ENCODE measurements at places on chromosomes 1 and 21.

DNA sequence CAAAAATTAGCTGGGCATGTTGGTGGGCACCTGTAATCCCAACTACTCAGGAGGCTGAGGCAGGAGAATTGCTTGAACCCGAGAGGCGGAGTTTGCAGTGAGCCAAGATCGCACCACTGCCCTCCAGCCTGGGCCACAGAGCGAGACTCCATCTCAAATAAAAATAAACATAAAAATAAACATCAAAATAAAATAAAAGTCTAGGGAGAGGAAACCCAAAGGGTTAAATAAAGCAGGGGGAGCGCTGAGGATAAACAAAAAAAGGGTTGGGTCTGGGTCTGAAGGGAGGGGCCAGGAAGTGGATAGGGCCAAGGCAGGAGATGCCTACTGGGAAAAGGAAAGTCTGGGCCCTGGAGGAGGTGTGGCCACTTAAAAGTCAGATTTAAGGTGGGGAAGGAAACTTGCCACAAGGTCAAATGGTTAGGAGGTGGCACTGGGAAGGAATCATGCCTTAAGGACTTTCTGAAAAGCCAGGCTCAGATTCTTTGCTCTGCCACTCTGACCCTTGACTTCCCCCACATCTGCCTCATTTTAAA lies 150.0 kb downstream of the ADSS2 start:
- DNase-seq, result no peak

DNA sequence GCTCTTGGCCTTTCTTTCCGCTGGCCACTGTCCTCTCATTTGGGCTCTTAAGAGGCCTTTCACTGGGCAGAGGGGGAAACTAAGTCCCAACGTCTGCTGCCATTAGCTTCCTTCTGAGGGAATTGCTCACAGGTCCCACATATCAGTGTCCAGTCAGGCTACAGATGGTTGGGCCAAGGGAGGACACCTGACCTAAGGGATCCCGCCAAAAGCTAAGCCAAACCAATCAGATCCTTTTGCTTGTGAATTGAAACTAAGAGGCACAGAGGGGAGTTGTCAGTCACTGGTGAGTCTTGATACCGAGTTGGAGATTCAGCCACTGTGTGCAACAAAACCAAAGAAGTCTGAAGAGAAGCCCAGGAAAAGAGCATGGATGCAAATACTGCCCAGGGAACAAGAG lies 5.7 kb upstream of the NT5C1A start:
- no peak for DNase-seq

DNA sequence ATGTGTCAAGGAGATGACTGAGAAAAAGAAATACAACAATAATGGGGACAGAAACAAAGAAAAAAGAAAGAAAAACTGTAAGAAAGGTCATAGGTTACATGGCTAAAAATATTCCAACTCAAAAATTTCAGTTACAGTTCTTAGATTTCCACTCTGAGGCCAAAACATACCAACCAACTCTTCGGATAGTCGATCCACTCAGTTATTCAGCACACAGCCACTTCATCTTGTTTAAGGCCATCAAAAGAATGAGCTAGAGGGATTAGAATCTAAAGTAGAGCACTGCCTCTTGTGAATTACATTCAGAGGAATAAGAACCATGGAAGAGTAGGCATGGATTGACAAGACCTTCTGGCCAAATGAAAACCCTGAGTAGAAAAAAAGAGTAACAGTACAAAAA lies 277.0 kb downstream of the MRPL39 start:
- DNase-seq, result no peak

GRCh38 chr1:179978199-179979079 lies 23.8 kb downstream of the CEP350 start:
- no peak for DNase-seq

- DNase-seq, result no peak
Observed at GRCh38 chr1:235919833-235920441, 53.2 kb upstream of the LYST start.

DNA sequence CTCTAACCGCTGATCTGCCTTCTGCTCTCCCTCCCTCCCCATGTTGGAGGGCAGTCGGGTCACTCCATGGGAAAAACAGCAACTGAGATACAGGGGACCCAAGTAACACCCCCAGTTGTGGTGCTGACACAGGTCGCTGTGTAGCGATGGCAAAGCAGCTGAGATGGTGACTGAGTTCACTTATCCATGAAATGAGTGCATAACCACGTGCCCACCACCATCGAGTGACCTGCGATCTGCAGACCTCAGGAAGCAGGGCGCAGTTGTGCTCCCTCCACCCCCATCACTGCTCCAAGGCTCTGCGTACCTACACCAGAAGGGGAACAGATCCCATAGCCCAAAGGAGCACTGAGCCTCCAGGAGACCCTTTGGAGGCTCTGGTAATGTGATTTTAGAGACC lies 31.1 kb downstream of the KCNN3 start:
- no peak for DNase-seq

- no peak for DNase-seq
Observed at GRCh38 chr21:41547111-41547510, 39.2 kb upstream of the TMPRSS2 start.

- DNase-seq, result no peak
Observed at GRCh38 chr1:59044535-59045121, 252.3 kb upstream of the FGGY start.

GRCh38 chr1:31955917-31956736 lies 18.0 kb upstream of the PTP4A2 start:
- DNase-seq, result no peak

GRCh38 chr1:241269116-241269515 lies 87.9 kb downstream of the RGS7 start:
- peak; percentile 24 for DNase-seq

DNA sequence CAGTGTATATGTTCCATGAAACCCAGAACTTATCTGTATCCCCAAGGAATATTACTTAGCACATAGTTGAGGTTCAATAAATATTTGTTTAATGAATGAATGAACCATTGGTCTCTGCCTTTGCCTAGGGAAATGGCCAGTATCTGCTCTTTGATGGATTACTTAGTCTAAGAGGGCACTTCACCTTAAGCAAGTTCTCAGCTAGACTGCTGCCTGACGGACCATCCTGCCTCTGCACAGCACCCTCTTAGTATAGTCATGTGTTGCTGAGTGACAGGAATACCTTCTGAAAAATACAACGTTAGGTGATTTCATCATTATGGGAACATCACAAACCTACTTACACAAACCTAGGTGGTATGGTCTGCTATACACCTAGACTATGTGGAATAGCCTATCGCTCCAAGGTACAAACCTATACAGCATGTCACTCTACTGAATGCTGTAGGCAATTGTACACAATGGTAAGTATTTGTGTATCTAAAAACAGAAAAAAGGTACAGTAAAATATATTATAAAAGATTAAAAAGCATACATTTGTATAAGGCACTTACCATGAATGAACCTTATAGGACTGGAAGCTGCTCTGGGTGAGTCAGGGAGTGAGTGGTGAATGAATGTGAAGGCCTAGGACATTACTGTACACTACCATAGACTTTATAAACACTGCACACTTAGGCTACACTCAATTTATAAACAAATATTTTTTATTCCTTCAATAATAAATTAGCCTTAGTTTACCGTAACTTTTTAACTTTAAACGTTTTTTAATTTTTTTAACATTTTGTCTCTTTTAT lies 83.7 kb upstream of the LRRC8D start:
- no peak for DNase-seq

DNA sequence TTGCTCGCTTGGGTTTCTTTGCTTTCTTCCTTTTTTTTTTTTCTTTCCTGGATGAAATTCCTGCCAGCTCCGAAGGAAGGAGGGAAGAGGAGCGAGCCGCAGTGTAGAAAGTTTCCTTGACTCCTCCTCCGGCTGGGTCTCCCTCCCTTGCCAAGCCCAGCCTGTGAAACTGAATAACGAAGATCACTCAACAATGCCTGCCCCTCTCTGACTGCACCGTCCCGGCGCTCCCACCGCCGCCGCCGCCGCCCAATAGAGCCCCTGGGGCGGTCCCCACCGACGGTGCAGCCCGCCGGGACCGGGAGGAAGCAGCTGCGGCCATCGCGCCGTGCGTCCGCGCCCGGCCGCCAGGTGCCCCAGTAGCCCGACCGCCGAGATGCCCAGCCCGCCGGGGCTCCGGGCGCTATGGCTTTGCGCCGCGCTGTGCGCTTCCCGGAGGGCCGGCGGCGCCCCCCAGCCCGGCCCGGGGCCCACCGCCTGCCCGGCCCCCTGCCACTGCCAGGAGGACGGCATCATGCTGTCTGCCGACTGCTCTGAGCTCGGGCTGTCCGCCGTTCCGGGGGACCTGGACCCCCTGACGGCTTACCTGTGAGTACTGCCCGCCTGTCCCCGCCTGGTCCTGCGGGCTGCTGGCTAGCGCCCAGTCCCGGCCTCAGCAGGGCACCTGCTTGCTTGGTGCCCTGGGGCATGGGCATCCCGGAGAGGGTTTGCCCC lies at the start of gene LGR6:
LGR6 (plus strand) TSS at position 186 of the 714 bp plus-strand sequence; CDS start at position 377, 191 bp downstream.
- no peak for DNase-seq

- DNase-seq, result no peak
Observed at GRCh38 chr1:187630653-187631380, 802.1 kb downstream of the PLA2G4A start.

DNA sequence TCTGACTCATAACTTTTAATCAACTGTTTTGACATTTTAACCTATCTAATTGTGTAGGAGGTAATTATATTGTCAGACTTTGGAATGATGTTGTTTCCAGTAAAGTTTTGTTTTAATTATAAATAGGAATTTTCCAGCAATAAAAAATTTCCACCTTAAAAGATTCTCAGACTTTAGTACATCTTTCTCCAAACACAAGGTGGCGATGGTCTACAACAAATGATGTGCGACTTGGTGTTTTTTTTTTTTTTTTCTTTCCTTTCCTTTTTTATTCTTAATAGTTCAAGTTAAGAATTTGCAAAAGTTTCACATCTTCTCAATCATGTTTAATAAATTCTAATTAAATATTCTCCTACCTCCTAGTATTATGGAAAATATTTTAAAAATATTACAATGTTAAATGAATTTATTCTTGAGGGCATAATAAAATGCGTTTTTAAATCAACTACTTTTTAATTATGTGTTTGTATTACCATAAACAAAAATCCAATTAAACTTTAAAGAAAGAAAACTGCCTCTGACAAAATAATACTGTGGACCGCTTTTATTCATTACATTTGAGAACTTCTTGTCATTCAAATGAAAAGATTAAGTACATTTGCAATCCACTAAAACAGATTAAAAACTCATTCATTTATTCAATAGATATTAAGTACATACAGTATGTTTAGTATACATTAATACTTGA lies 4.4 kb upstream of the ADAMTS1 start:
- peak; percentile 55 for DNase-seq

DNA sequence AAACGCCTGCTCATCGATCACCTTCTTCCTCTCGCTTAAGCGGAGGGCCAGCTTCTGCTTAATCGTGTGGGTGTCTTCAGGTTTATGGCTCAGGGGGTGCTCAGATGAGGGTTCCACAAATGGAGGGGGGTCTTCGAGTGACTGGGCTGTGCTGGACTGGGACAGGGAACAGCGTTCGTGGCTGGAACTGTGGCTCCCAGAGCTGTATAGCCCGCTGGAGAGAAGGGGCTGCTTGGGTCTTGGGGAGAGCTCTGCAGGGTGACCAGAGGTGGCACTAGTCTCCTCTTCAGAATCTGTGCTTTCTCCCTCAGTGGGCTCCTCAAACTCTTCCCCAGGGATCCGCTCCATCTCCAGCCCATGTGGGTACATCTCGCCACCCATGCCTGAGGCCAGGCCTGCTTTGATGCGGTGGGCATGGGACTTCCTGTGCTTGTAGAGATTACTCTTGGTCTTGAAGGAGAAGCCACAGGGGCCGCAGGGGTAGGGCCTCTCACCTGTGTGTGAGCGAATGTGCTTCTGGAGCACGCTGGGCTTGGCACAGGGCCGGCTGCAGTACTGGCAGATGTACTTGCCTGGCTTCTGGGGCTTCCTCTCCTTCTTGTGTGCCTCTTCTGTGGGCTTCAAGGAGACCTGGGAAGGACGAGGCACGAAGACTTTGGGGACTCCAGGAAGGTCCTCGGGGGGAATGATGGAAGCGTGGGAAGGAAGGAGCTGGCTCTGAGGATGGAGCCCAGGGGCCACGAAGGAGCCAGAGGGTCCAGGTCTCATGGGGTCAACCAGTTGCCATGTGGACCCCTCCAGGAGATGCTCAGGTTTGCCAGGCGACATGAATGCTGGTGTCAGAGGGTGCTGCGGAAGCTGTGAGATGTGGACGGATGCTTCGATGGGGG lies 99.4 kb upstream of the EDN2 start:
- no peak for DNase-seq

DNA sequence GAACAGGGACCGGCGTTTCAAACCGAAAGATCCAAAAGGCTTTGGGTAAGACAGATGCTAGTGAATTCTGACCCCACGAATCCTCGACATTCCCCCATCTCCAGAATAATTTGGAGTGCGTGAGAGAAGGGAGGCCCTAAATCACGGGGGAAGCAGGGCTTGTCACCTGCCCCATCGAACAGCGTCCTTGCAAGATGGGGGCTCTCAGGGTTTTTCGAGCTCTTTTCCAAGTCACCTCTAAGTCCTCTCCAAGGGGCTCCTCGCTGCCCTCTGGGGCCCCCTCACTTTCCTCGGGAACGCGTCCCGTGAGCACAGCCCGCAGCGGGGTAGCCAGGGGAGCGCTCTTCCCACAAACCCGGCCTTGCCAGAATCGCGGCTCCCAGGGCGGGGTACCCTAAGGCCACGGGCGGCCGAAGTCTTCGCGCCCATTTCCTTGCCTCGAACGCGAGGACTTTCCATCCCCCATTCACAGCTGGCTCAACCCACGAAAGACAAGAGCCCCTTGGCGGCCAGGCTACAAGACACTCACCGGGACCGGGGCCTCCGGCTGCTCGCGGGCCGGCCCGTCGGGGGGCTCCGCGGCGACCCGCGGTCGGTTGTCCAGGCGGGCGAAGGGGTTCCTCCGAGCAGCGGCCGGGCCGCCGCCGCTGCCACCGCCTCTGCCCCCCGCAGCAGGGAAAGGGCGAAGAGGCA lies 546 bp downstream of the DONSON start:
- no peak for DNase-seq

GRCh38 chr1:75630998-75631397 lies 20.1 kb upstream of the SLC44A5 start:
- no peak for DNase-seq
